ENCODE measurements at places on chromosomes 16 and 17. TPM values are rescaled to one million over a fixed set of nuclear protein-coding genes. Genes with fewer than 3 reads are reported as not detected.

SALL1 gene
- total RNA-seq = under 0.01 TPM

HS3ST4 gene
- total RNA-seq = not detected

CCDC144A gene
- total RNA-seq = 8.9 TPM

GJD3 gene
- total RNA-seq = not detected

LLGL2 gene
- 4.0 TPM for total RNA-seq

FXR2 gene
- 33.8 TPM for total RNA-seq

TAT gene
- total RNA-seq = not detected

NPTX1 gene
- not detected for total RNA-seq

NOG gene
- 6.8 TPM for total RNA-seq

MYO15A gene
- 0.27 TPM for total RNA-seq

COL1A1 gene
- total RNA-seq = 1.3 TPM

ODF4 gene
- not detected for total RNA-seq

C17orf78 gene
- total RNA-seq = not detected

SLC6A2 gene
- not detected for total RNA-seq

PDE6G gene
- total RNA-seq = 0.86 TPM

UNC45B gene
- total RNA-seq = under 0.01 TPM

CIITA gene
- under 0.01 TPM for total RNA-seq

TBC1D3I gene
- 1.1 TPM for total RNA-seq

ERCC4 gene
- 20.5 TPM for total RNA-seq

CACNG3 gene
- not detected for total RNA-seq

ATP2C2 gene
- total RNA-seq = not detected

TVP23A gene
- not detected for total RNA-seq

GOT2 gene
- 102 TPM for total RNA-seq
